Thyroid gland (tissue), 4 donors: ENCODE measurements at places on chromosomes 16 and 17. TPM values are rescaled to one million over a fixed set of nuclear protein-coding genes. Genes with fewer than 3 reads are reported as not detected.

DNA sequence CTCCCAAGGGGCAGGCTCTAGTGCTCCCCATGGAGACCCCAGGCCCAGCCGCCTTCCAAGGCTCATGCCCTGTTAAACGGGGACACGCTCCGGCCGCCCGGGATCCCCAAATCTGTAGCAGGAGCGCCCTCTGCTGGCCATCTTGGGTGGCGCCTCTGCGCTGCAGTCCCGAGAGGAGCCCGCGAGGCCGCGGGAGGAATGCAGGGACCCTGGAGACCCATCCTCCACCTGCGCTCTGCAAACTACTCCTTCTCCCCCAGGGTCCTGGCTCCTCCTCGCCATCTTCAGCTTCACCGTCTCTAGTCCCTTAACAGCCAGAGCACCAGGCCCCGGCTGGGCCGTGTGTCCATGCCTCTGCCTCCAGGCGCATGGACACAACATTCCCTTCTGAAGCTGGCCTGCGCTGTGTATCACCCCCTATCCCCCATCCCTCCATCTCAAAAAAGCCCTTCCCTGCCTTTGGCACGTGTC lies 23.6 kb upstream of the KRT17 start:
- no peaks in the 10 kb centered on the region for H3K36me3 ChIP-seq
- DNase-seq: peak; percentile 87

DNA sequence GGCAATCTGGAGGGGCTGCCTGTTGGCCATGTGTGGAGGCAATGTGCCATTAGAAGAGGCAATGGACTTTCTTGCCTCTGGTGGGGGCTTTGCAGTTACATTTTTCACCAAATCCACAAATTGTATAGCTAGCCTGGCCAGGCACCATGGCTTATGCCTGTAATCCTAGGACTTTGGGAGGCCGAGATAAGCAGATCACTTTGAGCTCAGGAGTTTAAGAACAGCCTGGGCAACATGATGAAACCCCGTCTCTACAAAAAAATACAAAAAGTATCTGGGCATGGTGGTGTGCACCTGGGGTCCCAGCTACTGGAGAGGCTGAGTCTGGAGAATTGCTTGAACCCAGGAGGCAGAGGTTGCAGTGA lies 2.7 kb upstream of the RNF112 start:
- no peak overlapping the region for H3K27ac ChIP-seq
- H3K4me3 ChIP-seq: no peak overlapping the region
- no peak for DNase-seq
- H3K27me3 ChIP-seq: no peaks in the 10 kb centered on the region
- H3K36me3 ChIP-seq: no peaks in the 10 kb centered on the region
- no peaks in the 10 kb centered on the region for H3K4me1 ChIP-seq

- H3K36me3 ChIP-seq: no peaks in the 10 kb centered on the region
- no peaks in the 10 kb centered on the region for H3K27me3 ChIP-seq
- DNase-seq: no peak
- H3K27ac ChIP-seq: no peak overlapping the region
- H3K4me1 ChIP-seq: peaks cover 17% of the 10 kb centered on the region
- H3K4me3 ChIP-seq: no peak overlapping the region
Measured at GRCh38 chr17:63450551-63450950, 4.4 kb upstream of the CYB561 start.

- no peak overlapping the region for H3K27ac ChIP-seq
- H3K27me3 ChIP-seq: no peaks in the 10 kb centered on the region
- H3K4me3 ChIP-seq: no peak overlapping the region
- H3K4me1 ChIP-seq: no peaks in the 10 kb centered on the region
- H3K36me3 ChIP-seq: no peaks in the 10 kb centered on the region
Measured at GRCh38 chr16:49789616-49790015, 66.3 kb downstream of the ZNF423 start.

DNA sequence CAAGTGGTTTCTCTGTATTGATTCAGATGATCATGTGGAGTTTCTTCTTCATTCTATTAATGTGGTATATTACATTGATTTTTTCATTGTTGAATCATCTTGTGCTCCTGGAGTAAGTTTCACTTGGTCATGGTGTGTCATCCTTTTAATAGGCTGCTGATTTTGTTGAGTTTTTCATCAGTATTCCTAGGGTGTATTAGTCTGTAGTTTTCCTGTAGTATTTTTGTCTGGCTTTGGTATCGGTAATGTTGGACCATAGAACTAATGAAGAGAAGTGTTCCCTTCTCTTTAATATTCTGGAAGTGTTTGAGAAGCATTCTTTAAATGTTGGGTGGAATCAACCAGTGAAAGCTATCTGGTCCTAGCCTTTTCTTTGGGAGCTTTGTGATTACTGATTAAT lies 99.0 kb downstream of the OMG start:
- no peak overlapping the region for H3K4me3 ChIP-seq
- peaks cover 9% of the 10 kb centered on the region for H3K4me1 ChIP-seq
- DNase-seq: no peak
- H3K27me3 ChIP-seq: no peaks in the 10 kb centered on the region
- H3K27ac ChIP-seq: no peak overlapping the region

- no peak overlapping the region for H3K4me3 ChIP-seq
- H3K4me1 ChIP-seq: peaks cover 45% of the 10 kb centered on the region
- DNase-seq: no peak
- H3K27ac ChIP-seq: peak overlapping the region; percentile 3
- H3K27me3 ChIP-seq: no peaks in the 10 kb centered on the region
- no peaks in the 10 kb centered on the region for H3K36me3 ChIP-seq
Measured at GRCh38 chr16:89410322-89410721, 80.0 kb downstream of the ANKRD11 start.

DNA sequence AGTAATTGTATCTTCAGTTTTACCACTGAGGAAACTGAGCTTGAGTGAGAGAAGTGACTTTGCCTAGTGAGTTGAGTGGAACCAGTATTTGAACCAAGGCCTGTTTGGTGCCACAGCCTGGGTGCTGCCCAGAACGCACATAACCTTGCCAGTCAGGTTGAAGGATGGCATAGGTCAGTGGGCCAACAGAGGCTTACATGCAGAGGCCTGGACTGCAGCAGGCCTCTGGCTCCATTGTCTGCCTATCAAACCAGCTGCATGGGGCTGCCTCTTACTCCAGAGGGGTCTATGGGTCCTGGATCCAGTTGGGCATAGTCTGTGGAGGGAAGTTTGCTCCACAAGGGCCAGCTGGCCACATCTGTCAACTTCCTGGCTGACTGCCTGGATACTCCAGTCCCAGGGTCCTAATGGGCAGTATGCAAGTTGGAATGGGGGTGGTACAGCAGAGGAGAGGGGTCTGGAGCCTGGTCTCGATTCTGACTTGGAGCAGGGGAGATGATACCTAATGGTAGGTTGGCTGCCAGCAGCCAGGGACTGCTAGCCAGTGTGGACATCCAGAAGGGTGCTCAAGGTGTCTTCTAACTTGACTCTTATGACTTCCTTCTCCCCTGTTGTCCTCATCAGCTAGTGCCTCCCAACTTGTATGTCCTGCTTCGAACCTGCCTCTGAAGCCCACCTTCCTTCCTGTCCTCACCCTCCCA lies 11.1 kb upstream of the RNF112 start:
- no peaks in the 10 kb centered on the region for H3K36me3 ChIP-seq
- H3K4me3 ChIP-seq: no peak overlapping the region
- H3K27me3 ChIP-seq: no peaks in the 10 kb centered on the region
- no peak for DNase-seq
- no peak overlapping the region for H3K27ac ChIP-seq
- peaks cover 15% of the 10 kb centered on the region for H3K4me1 ChIP-seq

DNA sequence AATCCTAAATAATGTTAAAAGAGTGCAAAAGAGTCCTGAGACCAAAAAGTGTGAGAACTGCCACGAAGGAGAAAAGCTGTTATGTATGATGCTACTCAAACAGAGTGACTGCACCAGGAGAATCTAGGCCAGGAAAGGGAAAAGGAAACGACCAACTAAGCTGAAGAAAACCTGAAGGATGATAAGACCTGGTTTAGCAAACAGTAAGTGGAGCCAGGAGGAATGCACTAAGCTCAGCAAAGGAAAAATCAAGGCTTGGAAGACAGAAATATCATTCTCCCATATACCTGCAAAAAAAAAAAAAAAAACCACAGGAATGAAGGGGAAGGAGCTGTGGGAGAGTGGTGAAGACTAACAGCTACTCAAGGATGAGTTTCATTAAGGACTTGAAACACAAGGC lies 21.1 kb downstream of the CMC2 start:
- H3K4me1 ChIP-seq: no peaks in the 10 kb centered on the region
- H3K4me3 ChIP-seq: no peak overlapping the region
- no peak for DNase-seq
- H3K27me3 ChIP-seq: no peaks in the 10 kb centered on the region

GRCh38 chr17:17079761-17080160 lies 37.5 kb downstream of the MPRIP start:
- peaks cover 59% of the 10 kb centered on the region for H3K4me1 ChIP-seq
- H3K27me3 ChIP-seq: no peaks in the 10 kb centered on the region
- H3K36me3 ChIP-seq: peaks cover 9% of the 10 kb centered on the region
- H3K4me3 ChIP-seq: no peak overlapping the region

DNA sequence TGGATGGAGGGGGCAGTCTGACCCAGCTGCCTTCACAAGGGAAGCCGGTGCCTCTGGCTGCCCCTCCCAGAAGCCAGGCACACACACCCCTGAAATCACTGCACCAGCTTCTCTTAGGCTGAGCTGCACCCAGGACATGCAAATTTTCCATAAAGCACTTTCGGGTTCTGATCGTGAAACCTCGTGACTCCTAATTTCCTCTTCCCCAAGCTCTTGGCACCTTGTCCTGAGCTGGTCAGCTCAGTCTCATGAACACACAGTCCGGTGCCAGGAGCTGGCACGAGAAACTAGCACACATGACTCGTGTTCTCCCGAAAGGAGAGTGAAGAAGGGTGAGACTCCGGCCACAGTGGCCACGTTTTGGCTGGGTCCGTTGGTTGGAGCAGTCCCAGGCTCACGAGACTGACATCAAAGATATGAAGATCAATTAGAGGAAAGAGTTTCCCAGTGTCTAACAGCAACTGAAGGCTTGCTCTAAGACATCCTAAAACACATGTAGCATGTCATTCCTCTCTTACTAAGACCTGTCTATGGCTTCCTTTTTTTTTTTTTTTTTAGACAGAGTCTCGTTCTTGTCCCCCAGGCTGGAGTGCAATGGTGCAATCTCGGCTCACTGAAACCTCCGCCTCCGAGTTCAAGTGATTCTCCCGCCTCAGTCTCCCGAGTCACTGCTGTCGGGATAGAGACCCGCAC lies 9.2 kb upstream of the ABR start:
- no peak overlapping the region for H3K4me3 ChIP-seq
- no peaks in the 10 kb centered on the region for H3K27me3 ChIP-seq
- no peak overlapping the region for H3K27ac ChIP-seq
- no peaks in the 10 kb centered on the region for H3K4me1 ChIP-seq

Gene GPRC5B
- 19.9 TPM for total RNA-seq

Gene HS3ST3A1
- 1.6 TPM for total RNA-seq
